ENCODE measurements at places on chromosomes 3 and 15.

DNA sequence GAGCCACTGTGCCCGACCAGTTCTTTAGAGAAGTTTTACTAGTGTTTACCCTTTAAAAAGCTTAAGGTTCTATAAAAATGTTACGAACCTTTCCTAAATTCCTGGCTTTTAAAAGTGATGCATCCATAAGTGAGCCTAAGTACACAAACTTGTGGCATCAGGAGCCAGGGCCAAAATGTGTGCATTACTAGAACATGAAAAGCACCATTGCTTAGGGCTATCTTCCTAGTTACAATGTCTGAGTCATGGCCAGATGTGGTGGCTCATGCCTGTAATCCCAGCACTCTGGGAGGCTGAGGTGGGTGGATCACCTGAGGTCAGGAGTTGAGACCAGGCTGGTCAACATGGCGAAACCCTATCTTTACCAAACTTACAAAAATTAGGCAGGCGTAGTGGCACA lies 39.9 kb downstream of the LEO1 start:
- DNase-seq = no peak

DNA sequence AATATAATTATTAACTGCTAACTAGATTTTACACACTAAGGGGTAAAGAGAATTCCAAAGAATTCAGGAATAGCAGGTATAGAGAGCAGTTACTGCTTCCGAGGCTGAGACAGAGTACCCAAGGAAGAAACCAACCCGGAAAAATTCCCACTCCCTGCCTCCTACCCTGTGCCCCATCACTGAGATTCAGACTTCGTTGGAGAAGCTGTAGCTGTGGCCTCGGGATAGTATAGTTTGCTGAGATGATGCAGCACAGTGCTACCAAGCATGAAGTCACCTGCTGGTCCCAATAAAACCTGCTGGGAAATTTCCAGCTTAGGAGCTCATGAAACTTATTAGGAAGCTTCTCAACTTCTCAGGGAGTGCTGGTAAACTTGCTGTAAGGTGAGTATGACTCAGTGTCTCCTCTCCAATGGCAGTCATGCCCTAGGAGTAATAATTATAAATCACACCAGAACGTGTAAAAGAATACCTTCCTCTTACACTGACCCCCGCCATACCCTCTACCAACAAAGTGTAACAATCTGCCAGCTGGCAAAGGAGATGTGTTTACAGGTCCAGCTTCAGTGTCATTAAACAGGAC lies 215.2 kb upstream of the ROBO2 start:
- no peak for DNase-seq

GRCh38 chr3:66499881-66500575 lies 794 bp downstream of the LRIG1 start:
- DNase-seq = peak; percentile 78

DNA sequence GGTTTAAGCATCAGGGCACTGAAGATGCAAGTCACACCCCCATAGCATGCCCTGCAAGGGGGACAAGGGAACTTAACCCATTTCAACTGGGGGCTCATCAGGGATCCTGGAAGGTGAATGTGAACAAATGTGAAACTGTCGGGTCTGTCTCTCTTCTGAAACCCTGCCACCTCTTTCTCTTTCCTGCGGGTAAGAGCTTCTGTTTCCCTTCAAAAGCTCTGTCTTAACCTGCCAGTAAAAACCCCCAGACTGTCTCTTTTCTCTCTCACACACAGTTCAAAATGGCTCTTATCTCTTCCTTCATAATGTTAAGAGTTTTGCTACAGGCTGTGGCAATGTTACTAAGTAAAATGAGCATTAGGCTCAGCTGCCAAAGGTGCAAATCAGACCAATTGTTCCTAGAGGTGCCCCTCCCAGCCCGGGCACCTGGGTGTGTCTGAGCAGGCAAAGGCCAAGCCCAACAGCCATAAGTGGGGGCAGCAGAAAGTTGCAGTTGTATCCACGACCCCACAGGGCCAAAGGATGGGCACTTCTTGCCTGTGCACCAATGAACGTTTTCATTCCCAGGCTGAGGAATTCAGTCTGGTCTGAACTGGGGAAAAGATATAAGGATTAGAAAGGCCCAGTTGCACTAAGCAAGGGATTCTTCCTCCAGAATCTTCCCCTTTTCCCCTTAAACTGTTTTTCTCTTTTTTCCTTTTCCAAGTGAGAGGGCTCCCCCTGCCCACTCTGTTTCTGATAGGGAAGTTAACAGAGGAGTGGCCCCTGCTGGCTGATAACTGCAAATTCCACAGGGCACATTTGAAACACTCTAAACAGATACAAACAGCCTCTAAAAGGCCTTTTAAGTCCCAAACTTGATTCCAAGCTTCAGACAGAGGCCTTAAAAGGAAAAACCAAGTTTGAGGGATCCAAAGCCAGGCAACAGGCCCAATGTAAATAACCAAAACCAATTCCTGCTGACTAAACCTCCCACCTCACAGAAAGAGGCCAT lies 113.8 kb upstream of the EPHA6 start:
- no peak for DNase-seq

- no peak for DNase-seq
Observed at GRCh38 chr3:112027142-112027541, 7.4 kb upstream of the TMPRSS7 start.

DNA sequence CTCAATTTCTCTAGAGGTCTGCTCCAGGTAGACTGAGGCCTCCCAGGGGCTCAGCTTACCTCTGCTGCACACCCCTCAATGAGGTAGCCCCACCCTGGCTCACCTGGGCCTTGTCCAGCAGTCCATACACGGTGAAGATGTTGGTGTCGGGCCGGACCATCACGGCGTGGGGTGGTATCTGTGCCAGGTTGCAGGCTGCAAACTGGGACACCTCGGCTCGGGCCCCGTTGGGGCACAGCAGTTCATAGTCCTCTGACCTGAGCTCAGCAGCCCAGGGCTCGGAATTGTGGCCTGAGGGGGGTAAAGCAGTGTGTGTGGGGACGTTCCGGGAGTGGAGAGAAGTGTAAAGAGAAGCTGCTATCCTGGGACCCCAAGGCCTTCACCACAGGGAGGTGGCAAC lies 23.2 kb downstream of the MELTF start:
- DNase-seq = no peak

GRCh38 chr3:163490119-163490518 lies 1588.2 kb downstream of the SI start:
- no peak for DNase-seq

DNA sequence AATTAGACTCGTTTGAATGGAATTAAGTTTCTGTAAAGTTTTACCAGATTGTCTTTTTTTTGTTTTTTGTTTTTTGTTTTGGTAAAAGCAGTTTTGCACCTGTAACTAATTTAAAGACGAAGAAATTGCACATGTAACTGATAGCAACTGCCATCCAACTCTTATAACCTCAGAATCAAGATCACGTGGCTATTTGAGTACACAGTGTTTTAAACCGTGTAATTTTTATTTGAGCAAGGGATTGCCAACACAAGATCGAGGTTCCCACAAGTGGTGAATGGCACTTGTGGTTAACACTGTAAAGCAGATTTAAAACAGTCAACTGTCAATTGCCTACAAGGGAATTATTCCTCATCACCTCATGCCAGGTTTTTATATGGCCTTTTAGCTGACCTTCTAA lies 67.3 kb downstream of the PPARG start:
- DNase-seq = no peak

DNA sequence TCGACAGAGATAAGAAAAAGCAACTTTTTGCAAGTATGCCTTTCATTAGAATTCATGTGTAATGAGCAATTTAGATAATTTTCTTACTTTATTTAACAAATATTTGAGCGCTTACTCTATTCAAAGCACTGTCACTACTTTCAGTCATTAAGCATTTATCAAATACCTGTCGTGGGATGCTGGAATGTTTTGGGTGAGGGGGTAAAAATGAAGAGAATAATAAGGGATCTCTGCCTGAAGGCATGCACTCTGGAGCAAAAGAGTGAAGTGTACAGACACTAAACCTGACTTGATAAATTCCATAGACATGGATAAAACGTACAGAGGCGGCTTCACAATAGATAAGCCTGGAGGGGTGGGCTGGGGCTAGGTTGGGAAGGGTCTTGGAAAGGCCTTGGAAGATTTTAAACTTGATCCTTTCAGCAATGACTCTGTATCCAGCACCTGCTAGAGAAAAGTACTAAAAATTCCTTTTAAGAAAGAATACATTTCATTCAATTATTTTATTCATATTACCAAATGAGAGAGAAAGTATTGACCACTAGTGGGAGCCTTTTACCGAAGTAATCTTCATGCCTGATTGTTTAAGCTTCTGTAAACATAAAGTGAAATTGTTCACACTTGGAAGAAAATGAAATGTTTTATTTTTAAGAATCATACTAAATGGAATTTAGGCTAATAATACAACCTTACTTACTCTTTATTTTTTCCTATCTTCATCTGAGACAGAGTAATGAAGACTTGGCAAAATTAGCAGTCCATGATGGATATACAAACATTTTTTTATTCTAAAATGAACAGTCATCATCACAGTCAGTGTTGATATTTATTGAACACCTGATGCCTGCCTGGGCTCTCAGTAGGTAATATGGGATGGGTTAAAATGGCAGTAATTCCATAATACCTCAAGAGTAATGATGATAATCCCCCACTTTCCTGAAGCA lies 113.2 kb downstream of the PPP2R3A start:
- DNase-seq = no peak

DNA sequence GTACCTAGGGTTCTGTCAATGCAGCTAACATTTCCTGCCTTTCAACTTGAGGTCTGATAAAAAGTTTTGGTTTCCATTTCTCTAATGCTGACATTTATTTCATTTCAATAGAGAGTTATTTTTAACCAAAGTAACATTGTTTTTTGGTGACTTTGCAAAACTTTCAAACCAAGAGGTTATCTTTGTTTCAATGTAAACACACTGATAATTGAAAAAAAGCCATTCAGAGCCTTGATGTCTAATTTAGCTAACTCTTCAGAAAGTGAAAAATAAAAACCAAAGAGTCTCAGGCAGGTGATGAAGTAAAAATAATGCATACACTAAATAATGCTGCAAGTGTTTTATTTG lies 9.6 kb upstream of the TIPARP start:
- DNase-seq = no peak

- DNase-seq = no peak
Observed at GRCh38 chr15:22903961-22904534, 65.6 kb downstream of the NIPA2 start.

DNA sequence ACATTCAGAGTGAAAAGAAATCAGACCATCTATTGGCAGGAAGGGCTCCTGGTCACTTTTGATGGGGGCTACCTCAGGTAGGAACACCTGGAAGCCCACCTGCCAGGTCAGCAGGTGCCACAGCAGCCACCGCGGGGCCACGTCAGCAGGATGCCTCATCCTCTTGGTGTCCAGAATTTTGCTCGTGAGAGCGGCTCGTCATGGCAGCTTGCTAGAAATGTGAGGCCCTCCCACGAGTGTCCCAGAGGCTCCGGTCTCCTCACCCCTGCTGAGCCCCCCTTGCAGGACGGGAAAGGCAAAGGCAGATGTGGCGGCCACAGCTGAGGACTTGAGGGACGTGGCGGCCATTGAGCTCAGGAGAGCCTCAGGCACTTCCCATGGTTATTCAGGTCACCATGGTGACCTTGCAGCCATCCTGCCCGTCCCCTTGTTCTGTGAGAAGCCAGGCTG lies 129.4 kb downstream of the LRRK1 start:
- no peak for DNase-seq

DNA sequence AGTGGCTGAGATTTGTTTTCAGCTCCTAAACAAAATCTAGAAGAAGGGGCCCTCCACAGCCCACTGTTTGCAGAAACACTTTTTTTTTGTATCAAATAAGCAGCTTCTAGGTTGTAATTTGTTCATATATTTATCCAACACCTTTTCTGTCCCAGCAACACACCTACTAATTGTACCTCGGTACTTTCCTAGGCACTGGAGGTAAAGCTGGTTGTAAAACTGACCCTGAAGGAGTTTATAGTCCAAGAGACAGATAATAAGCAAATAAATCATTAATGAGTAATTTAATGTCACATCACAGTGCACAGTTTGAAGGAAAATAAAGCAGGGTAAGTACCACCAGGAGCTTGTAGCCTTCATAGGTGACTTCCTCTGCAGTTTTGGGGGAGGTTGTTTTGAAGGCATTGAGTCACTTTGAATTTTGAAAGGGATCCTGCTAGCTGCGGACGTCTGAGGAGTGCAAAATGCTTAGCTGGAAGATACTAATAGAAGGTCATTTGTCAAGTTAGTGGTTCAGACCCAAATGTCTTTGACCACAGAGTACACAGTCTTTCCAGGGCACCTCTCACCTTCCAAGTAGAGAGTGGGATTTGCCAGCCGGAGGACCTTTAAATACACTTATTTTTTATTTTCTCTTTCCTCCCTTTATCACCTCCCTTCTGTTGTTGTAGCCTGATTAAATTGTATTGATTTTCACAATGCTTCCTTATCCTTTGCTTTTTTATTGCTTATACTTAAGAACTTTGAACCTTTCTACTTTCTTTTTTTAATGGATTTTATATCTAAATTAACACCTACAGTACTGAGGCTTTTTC lies 53.8 kb downstream of the CMSS1 start:
- DNase-seq = no peak

DNA sequence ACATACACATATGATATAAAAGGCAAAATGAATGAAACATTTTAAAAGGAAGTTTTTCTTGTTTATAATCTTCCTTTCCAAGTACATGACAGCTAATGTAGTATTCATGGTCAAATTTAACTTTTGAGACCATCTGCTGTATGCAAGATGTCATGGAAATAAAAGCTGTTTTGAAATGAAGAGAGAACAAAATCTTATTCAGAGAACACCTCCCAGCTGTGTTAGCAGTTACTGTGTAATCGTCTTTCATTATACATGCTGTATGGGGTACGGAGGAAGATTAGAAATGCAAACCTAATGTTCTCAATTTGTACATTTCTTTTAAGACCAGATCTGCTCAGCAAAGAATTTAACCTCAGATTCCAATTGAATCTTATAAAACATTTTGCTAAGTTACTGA lies 1182.3 kb downstream of the OTOL1 start:
- DNase-seq = no peak

DNA sequence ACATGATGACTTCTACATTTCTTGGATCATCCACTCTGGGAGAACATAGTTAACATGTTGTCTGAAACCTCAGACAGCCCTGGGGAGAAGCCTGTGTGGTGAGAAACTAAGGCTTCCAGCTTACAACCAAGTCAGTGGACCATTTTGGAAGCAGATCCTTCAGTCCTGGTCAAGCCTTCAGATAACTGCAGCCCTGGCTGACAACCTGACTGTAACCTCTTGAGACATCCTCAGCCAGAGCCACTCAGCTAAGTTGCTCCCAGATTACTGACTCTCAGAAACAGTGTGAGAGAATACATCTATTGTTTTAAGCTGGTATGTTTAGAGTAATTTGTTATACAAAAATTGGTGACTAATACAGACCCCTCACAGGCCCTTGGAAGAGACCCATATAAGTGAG lies 50.9 kb upstream of the KPNA4 start:
- no peak for DNase-seq
